ENCODE measurements at places on chromosomes 7 and 10.

DNA sequence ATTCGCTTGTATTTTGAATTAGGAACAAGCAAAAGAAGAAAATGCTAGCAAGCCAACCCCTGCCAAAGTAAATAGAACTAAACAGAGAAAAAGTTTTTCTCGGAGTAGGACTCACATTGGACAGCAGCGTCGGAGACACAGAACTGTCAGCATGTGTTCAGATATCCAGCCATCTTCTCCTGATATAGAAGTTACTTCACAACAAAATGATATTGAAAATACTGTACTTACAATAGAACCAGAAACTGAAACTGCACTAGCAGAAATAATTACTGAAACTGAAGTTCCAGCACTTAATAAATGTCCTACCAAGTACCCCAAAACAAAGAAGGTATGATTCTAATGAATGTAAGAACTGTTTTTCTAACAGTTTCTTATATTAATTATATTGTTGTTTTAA lies 87.9 kb downstream of the KMT2E start:
- no peak for DNase-seq

DNA sequence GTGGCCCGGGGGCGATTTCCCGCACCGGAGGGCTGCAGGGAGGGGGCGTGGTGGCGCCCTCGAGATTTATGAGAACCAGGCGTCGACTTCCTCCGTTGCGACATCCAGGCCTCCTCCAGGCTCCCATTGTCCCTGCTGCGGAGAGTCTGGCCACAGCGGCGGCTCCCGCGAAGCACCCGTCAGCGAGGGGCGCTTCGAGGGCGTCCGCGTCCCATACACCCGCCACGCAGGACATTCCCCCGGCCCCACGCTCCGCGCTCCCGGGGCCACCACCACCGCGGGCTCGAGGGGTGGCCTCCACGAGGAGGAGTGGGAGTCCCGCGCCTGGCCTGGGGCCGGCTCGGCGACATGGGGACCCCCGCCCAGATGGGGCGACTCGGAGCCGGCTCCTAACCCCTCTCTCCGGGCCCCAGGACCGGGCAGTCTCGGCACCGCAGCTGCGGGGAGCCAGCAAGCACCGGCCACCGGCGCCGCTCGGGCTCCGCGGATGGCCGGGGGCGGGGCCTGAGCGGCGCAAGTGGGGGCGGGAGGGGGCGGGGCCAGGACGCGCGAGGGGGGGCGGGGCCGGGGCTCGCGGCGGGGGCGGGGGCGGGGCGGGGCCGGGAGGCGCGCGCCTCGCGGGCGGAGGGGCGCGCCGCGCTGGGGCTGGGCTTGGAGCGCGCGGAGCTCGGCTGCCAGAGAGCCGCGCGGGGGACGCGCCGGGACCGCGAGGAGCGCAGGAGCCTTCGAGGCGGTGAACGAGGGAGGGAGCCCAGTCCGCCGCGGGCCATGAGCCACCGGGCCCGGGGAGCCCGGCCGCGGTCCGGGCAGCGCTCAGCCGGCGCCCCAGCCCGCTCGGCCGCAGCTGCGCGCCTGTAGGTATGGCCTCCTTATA lies at the start of gene SH2B2:
SH2B2 (plus strand) TSS at position 632 of the 874 bp plus-strand sequence. CDS start 13,683 bp downstream, outside the sequence.
- DNase-seq, result peak; percentile 67

GRCh38 chr10:102119417-102120141 lies 589 bp downstream of the LDB1 start:
- DNase-seq, result peak; percentile 80

GRCh38 chr7:132368246-132368900 lies 207.9 kb downstream of the PLXNA4 start:
- no peak for DNase-seq

DNA sequence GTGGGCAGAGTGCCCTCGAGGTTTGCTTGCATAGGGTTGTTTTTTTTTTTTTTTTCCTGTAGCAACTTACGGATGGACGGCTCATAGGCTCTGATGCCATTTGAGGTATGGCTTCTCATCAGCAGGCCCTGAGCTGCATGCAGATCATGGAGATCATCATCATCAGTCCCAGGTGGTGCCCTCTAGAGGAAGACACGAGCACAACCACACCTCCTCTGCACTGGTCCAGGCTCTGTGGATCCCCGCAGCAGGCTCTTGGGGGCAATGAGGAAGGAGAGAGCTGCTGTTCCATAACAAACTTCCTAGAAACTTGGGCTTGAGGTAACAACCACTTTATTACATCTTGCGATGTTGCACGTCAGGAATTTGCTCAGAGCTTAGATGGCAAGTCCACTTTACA lies 132.7 kb upstream of the CXCL12 start:
- DNase-seq, result peak; percentile 4

- DNase-seq, result peak; percentile 87
Observed at GRCh38 chr10:14560274-14560673, 214.4 kb downstream of the FAM107B start.

GRCh38 chr10:43681220-43681619 lies 32.5 kb upstream of the ZNF32 start:
- no peak for DNase-seq

DNA sequence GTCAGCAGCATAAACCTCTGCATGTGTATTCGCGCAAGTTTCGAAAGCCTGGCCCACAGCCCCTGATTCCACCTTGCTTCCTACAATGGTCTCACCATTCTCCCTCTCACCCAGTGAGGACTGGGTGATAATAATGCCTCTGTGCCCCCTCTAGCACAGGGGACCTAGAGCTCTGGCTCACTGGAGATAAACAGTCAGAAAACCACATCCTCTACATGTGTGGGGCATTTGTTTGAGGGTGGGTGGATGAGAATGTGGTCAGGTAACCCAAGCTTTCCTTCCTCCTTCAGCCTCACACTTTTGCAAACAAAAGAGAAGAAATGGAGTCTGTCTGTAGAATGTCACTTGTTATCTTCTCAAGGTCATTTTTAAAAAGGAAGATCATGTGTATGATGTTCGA lies 373.5 kb downstream of the KCNMA1 start:
- DNase-seq, result peak; percentile 70

DNA sequence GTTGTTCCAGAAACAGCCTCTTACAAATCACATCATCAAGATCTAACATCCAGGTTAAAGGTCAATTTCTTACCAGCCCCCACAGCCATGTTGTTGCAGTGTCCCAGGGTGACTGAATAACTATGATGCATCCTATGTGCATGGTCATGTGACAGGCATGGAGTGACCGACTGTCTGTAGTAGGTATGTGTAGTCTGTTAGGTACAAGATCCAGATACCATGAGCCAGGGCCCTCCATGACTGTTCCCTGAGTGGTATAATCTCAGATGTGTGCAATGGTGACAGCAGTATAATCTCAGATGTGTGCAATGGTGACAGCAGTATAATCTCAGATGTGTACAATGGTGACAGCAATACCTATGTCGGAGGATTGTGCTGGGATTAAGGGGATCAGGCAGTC lies 8.8 kb downstream of the CDHR3 start:
- no peak for DNase-seq

GRCh38 chr7:131924857-131925256 lies 368.4 kb upstream of the PODXL start:
- DNase-seq, result no peak

All from Kasumi-1 (cell line).